ENCODE measurements at places on chromosomes 12 and 14. TPM values are rescaled to one million over a fixed set of nuclear protein-coding genes. Genes with fewer than 3 reads are reported as not detected.

The RERG gene
- not detected for total RNA-seq

The HSPA2 gene
- 0.76 TPM for total RNA-seq

The CD4 gene
- 256 TPM for total RNA-seq

The TMTC1 gene
- total RNA-seq = 0.19 TPM

The ATL1 gene
- 4.2 TPM for total RNA-seq

The LMO3 gene
- total RNA-seq = not detected

The NDRG2 gene
- 5.9 TPM for total RNA-seq

The CLEC2B gene
- 86.8 TPM for total RNA-seq

The CLEC2D gene
- total RNA-seq = 182 TPM

The CLEC6A gene
- 0.34 TPM for total RNA-seq

The TBC1D30 gene
- 1.5 TPM for total RNA-seq

The HNF1A gene
- not detected for total RNA-seq

The POTEM gene
- not detected for total RNA-seq

The JKAMP gene
- 12.2 TPM for total RNA-seq

The SLC17A8 gene
- not detected for total RNA-seq

The RTL1 gene
- not detected for total RNA-seq

The SLC39A5 gene
- total RNA-seq = not detected

The RNASE7 gene
- total RNA-seq = not detected

The VDR gene
- total RNA-seq = 2.9 TPM

The KIF5A gene
- 1.7 TPM for total RNA-seq

The TRIM9 gene
- 0.27 TPM for total RNA-seq

The MED13L gene
- 204 TPM for total RNA-seq

The COCH gene
- total RNA-seq = 0.21 TPM

The BIN2 gene
- total RNA-seq = 192 TPM

The RFLNA gene
- total RNA-seq = not detected

The PLCZ1 gene
- not detected for total RNA-seq

The NTF3 gene
- total RNA-seq = not detected

The AP1G2 gene
- total RNA-seq = 266 TPM

The GNPTAB gene
- 72.6 TPM for total RNA-seq

The C12orf56 gene
- 0.34 TPM for total RNA-seq

The TMEM253 gene
- not detected for total RNA-seq

The TMEM30B gene
- total RNA-seq = 5.6 TPM

The TMEM263 gene
- 40.0 TPM for total RNA-seq

The LBHD2 gene
- not detected for total RNA-seq

The TAS2R8 gene
- not detected for total RNA-seq
